Activated CD4-positive, alpha-beta T cell treated with anti-CD3 and anti-CD28 coated beads, Interleukin-2, Interleukin-4, amounts not matched to agents 100 ng/mL and 50 ng/mL, durations not matched to agents 16 hours and 8 hours (primary cell): ENCODE measurements at places on chromosomes 3 and 15.

DNA sequence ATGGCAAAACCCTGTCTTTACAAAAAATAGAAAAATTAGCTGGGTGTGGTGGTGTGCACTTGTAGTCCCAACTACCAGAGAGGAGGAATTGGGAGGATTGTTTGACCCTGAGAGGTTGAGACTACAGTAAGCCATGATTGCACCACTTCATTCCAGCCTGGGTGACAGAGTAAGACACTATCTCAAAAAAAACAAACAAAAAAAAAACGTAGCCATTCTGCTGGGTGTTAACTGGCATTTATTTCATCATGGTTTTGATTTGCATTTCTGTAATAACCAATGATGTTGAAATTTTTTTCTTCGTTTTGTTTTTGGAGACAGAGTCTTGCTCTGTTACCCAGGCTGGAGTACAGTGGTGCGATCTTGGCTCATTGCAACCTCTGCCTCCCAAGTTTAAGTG is 63.3 kb downstream of the RPLP1 start:
- DNase-seq: no peak

GRCh38 chr3:124552224-124552623 is 178.0 kb upstream of the UMPS start:
- no peak for DNase-seq

- no peak for DNase-seq
Measured at GRCh38 chr3:179278932-179279693, 28.2 kb upstream of the KCNMB3 start.

DNA sequence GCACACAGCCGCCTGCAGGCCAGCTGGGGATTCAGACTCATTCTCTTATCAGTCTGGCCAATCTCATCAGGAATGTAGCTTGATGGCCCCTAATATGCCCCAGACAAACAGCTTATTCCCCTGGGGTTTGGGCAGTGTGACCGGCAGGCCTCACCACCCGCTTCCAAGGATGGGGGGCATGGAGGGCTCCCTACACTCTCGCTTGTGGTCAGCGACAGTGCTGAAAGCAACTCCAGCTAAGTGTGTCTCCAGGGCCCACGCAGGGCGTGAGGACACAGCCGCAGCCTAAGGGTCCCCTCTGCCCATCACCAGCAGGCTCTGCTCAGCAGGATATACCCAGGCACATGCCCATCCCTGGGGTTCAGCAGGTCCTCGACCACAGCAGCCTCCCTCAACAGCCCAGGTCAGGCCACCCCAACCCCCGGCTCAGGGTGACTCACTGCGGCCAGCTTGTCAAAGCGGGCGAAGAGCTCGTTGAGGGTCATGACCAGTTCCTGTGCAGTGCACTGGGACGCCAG is 116.7 kb downstream of the ADCY5 start:
- DNase-seq: no peak

DNA sequence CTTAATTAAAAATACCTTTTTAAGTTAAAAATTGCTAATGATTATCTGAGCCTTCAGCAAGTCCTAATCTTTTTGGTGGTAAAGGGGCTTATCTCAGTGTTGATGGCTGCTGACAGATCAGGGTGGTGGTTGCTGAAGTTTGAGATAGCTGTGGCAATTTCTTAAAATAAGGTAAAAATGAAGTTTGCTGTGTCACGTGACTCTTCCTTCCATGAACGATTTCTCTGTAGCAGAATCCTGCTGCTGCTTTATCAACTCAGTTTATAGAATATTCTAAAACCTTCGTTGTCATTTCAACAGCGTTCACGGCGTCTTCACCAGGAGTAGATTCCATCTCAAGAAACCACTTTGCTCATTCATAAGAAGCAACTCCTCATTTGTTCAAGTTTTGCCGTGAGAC is 110.1 kb downstream of the SUCNR1 start:
- no peak for DNase-seq

GRCh38 chr3:159763602-159764489 is 224.8 kb upstream of the IL12A start:
- DNase-seq: peak; percentile 47

- DNase-seq: no peak
Measured at GRCh38 chr3:185796431-185797107, 28.3 kb downstream of the IGF2BP2 start.

DNA sequence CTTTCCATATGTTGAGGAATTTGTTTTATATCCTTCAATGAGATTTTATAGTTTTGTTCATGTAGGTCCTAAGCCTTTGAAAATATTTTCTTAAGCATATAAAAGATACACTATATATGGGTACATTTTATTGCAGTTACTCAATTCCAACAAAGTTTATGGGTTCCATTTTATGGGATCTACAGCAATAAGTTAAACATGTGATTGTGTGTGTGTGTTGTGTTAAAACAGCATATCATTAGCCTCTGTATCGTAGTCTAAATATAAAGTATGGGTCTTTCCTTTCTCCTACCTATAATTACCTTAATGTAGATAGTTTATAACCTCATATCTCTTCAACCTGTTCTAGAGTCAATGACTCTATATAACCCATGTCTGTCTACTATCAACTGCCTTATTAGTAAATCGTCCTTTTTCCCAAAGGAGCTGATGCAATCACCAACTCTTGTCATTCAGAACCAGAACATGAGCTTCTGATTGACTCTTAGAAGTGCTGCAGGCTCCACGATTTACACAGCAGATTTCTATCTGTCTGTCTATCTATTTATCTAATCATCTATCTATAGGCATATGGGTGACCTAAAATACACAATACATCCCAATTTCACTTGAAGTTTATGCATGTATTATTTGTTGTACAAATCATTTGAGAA is 512.6 kb upstream of the CBLB start:
- DNase-seq: no peak

GRCh38 chr15:33797651-33798050 is 170.6 kb upstream of the CHRM5 start:
- DNase-seq: no peak

- DNase-seq: peak; percentile 97
Measured at GRCh38 chr3:42804106-42804830, at the start of gene HIGD1A. Gene HIGD1A, minus strand, starts transcription at chr3:42804490. Its CDS starts 10,237 bp downstream, at chr3:42794253.

DNA sequence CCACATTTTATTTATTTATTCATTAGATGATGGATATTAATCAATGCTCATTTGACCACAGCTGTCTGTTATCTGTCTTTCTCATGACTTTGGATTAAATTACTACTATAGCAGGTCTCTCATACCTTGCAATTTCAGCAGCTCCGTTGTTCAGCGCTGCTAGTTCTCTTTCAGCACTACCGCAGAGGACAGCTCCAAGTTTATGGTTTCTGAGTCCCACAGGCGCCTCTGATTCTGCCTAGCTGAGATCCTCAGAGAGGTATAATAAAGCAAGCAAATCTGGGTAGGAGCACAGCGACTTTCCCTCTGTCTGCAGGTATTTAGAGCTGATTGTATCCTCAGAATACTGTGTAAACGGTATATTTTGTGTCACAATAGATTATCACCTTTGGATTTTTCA is 204.9 kb downstream of the CNTN4 start:
- DNase-seq: no peak

DNA sequence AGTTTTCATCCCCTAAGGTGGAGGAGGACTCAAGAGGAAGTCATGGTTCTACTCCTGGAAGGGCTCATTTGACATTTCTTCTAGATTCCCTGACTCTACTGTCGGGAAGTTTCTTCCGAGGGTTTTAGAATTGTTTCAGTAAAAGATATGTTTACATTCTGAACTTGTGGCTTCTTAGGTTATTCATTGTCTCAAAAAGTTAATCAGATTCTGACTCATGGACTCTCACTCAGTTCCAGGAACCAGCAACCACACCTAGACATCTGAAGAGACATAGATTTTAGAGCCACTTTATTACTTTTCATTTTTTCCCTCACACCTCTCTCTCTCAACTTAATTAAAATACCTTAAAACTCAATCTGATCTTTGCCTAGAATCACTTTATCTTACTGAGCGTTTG is 862.6 kb downstream of the AGBL1 start:
- no peak for DNase-seq

GRCh38 chr3:7285505-7285904 is 424.6 kb downstream of the GRM7 start:
- DNase-seq: no peak

DNA sequence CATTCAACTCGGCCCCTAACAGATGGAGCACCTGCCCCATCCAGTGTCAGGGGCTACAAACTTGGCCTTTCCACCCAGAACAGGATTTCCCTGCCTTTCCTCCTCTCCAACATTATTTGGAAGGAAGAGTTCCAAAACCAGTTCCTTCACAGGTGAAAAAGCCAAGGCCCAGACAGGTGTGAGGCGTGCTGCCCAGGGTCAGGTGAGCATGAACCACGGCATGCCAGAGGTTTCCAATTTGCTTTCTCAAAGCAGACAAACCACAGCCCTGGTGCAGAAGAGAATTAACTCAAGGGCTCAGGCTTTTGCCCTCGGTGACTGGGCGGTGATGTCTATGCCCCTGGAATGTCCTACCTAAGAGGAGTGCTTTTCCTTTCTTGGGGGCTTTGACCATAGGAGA is 43.2 kb downstream of the LDHAL6B start:
- DNase-seq: no peak

DNA sequence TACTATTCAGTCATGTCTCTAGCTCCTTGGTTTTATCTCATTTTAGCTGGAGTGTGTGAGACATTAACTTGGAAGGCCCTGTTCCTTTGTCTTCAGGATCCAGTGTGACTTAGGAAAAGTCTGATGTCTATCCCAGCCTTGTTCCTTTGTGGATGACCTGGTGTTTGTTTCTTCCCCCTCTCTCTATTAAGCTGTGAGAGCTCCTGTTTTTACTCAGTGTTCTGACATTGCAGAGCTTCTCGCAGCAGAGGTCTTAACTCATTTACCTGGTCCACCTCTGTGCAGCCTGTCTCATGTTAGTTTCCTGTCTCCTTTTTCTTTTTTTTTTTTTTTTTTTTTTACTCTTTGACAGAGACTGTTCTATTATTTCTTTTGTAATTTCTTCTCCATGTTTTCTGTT is 43.1 kb downstream of the KLF13 start:
- DNase-seq: no peak

- no peak for DNase-seq
Measured at GRCh38 chr3:16350597-16351318, 85.7 kb downstream of the OXNAD1 start.

- no peak for DNase-seq
Measured at GRCh38 chr3:100521439-100521845, 29.0 kb downstream of the TMEM45A start.

GRCh38 chr3:133934996-133935842 is 39.5 kb upstream of the RAB6B start:
- DNase-seq: no peak

DNA sequence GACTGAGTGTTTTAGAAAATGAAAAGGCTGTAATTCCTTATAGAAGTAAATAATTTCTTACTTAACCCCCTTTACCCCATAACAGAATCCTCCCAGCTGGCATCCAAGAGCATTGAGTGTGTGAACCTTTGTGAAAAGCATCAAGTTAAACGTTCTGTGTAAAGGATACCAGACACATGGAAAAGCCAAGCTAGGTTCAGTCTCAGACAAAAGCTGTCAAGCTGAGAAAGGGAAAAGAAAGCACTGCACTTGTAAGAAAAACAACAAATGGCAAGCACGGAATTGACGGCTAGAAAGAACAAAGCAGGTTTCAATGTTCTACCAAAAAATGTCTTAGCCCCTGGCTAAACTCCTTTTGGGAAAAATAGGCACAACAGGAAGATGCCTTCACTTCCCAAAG is 176.5 kb downstream of the FHIT start:
- DNase-seq: no peak

DNA sequence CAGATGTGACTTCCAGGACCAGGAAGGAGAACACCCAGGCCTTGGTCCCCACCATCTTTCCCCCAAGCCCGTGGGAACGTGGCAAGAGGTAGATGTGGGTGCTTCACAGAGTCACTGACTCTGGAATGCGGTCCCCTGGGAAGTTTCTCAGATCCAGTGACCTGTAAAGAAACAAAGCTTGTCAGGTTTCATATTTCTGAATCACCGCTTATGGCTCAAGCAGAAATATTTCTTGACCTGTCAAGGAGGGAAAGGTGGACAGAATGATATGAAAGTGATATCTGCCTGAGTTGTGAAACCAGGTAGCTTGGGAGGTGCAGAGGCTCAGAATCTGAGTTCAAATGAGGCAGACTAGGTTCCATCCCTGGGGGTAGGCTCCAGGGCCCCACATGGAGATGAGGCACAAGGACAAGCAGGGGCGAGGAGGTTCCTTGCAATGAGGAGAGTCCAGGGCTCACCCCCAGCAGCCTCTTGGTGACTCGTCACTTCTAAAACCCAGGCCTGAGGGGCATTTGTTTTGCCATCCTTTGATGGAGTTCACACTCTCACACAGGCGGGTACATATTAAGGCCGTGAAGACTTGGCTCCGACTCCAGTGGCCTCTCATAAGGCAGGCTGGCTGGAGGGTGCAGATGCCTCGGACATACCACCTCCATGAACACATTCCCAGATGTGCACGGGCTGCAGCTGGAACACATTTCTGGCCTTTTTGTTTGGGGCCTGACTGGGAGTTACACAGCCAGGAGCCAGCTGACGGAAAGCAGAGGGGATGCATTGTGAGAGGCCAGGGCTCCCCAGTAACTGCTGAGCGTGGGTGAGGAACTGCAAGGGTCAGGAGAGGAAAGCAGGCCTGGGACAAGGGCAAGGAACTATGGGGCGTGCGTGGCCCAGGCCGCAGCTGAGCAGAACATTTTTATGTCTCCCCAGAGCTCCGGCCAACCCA is 1.3 kb downstream of the CILP start:
- DNase-seq: no peak

DNA sequence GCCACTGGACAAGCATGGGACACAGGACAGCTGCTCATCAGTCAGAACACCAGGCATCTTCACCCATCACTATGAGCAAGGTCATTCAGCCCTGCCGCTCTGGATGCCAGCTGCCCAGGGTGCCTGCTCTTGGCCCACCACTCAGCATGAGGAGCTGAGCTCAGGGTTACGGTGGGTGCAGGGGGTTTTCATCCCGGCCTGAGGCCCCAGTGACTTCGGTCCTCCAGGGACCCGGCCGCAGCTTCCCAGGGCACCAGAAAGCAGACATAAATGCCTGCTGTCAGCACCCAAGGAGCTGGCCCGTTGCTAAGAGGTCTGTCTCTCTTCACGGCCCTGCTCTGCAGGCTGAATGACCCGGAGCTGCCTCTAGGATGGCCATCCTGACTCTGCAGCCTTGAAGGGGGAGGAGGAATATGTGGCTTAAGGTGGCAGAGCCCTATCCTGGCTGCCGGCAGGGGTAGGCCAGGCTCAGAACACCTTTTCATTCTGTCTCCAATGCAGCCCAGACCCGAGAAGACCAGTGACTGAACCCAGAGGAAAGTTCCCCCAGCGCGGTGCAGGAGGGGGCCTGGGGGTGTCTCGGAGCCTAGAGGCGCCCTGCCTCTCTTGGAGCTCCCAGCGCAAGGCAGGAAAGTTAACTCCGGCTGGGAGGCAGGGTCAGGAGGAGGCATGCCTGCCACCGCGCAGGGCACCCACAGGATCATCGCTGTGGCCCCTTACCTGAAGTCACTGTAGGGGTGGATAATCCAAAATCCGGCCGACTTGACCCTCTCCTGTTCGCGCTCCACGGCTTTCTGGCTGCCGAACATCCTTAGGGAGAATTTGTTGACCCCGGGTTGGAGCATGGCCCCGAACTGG is 1.8 kb downstream of the HCN4 start:
- DNase-seq: no peak

GRCh38 chr3:149454746-149455145 is 19.8 kb upstream of the TM4SF4 start:
- DNase-seq: no peak
